T-helper 1 cell (primary cell): ENCODE measurements at places on chromosomes 5 and 9.

- no peak for DNase-seq
These were observed 47.1 kb upstream of the POU4F3 start for GRCh38 chr5:146291421-146292074.

DNA sequence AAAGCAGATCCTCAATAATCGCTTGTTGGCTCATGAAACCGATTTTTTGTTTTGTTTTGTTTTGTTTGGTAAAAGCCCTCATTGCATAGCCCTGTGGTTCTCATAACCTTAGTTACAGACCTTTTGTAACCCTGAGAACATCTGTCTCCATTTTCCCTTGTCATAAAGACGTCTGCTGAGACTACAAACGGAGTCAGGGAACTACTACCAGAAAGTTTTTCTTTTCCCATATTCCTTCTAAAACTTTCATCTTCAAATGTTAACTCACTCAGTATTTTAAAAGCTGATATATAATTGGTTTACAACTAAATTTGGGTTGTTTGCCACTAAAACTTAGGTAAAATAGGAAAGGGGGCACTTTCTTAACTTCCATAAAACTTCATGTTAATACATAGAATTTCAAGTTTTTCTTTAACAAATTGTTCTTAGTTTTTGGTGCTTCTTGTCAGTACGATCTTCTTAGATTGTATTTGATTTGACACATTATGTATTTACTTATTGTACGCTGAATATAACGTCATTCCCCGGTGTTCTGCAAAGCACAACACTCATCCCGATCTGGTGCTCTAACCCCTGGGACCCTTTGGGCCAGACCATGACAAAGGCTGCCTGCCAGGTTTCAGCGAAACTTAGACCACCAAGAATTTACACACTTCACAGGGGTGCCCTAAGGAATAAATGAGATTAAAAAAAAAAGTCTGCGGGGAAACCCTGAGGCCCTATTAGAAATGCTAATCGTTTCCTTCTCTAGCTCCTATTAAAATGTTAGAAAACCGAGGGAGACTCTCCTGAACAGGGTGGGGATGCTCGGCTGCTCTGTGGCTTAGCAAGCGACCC, 1.1 kb upstream of the ANP32B start:
- DNase-seq = no peak

GRCh38 chr5:140875085-140876065, at the start of gene PCDHA12:
Gene PCDHA12, plus strand, starts transcription at chr5:140875308. Its CDS starts 165 bp downstream, at chr5:140875473.
- DNase-seq = no peak

- DNase-seq = no peak
These were observed 32.3 kb upstream of the C9orf40 start for GRCh38 chr9:74985041-74985440.

DNA sequence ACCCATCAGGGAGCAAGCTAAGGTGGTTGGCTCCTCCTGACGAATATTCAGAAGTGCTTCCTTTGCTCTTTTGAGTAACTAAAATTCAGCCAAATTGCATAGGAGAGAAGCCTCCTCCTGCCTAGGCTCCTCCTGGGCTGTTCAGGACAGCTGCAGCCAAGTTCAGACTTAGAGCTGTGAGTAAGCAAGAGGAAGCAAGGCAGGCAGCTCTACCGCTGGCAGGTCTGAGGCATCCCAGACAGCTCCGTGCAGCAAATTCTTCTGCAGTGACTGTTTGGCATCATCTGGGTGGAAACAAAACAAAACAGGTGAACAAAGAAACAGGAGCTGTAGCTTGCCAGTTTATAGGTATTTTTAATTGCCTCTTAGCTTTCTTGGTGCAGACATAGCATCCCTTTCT, 421.0 kb downstream of the GADD45G start:
- no peak for DNase-seq

GRCh38 chr5:43700601-43701000, 97.6 kb downstream of the NNT start:
- no peak for DNase-seq

DNA sequence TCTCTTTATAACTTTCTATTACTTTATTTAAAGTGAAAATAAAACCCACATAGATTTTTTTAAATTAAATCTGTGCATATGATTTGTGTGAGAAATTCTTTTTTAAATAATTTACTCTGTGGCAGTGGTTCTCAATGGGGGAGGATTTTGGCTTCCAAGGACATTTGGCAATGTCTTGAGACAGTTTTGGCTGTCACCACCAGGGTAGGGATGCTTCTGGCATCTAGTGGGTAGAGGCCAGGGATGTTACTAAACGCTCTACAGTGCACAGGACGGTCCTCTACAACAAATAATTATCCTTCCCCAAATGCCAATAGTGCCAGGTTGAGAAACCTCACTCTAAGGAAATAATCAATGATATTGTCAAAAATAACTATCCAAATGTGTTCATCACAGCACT, 177.9 kb upstream of the CCNG1 start:
- DNase-seq = no peak

DNA sequence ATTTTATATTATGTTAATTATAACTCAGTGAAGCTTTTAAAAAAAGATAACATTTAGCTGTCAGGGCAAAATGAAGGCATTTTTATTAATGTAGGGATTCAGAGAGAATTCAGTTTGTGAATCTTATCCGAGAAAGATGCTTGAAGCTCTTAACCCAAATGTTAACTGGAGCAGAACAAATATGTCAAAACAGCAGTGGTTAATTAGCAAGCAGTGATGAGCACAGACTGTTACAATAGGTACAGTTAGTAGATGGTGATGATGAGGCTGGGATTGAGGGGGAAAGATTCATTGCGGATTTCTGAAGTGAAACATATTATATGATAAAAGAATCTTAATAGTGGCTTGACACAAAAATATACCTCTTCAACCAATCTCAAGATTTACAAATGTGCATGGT, 356.7 kb downstream of the DIRAS2 start:
- no peak for DNase-seq

DNA sequence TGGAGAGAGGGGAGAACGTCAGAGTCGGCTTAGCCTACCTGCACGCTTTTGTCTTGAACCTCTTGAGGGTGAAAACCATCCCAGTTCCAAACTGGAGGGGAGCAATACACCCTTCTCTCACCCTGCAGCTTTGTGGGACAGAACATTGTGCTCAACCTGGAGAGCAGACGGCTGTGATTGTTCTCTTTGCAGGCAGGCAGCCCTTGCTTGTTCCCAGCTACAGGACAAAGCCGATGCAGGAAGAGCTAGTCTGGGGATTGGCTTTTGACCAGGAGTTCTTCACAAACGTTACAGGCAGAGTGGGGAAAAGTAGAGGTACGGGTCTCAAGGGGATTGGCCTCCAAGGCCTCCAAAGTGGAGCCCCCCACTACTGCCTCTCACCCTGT, 33.9 kb upstream of the ARHGAP26 start:
- DNase-seq = no peak

DNA sequence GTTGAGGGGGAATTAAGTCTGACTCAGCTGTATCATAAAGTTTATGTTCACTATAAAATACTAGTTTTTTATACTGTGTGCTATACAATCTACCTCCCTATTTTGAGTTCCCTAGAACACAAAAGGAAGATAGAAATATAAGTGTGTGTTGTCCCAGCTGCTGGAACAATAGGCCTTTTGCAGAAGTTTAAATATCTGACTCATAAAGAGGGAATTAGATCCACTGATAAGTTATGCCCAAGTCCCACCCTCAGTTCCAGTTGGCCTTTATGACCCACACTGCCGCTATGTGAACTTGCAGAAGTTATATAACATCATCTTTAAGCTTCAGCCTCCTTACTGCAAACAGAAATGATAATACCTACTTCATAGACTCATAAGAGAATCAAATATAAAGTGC, 88.5 kb upstream of the DAB2 start:
- no peak for DNase-seq

DNA sequence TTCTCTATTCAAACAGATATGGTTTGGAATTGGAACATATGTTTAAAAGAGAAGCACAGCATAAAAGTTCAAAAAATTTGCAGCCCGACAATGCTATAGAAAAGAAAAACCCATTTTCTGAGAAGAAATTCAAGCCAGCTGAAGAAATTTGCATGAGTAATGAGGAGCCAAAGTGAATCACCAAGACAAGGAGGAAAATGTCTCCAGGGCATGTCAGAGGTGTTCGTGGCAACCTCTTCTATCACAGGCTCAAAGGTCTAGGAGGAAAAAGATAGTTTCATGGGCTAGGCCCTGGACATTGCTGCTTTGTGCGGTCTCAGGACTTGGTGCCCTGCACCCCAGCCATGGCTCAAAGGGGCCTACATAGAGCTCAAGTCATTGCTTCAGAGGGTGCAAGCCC, 134.8 kb upstream of the ADAMTS16 start:
- DNase-seq = no peak

DNA sequence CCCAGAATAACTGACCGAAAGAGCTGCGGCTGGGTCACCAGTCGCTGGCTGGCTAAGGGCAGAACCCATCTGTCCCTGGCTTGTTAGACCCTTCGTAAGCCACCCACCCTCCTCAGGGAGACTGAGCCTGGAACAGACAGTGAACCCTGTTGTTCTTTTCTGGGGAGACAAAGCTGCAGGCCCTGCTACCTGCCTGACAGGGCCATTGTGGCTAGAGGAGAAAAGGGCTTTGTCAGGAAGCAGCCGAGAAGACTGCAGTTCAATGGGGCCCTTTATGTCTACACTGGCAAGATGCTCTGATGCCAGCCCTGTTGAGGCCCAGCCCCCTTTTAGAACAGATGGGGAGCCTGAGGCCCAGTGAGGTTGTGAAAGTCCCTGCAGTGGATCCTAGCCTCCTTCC, 3.7 kb upstream of the NIPAL4 start:
- no peak for DNase-seq

DNA sequence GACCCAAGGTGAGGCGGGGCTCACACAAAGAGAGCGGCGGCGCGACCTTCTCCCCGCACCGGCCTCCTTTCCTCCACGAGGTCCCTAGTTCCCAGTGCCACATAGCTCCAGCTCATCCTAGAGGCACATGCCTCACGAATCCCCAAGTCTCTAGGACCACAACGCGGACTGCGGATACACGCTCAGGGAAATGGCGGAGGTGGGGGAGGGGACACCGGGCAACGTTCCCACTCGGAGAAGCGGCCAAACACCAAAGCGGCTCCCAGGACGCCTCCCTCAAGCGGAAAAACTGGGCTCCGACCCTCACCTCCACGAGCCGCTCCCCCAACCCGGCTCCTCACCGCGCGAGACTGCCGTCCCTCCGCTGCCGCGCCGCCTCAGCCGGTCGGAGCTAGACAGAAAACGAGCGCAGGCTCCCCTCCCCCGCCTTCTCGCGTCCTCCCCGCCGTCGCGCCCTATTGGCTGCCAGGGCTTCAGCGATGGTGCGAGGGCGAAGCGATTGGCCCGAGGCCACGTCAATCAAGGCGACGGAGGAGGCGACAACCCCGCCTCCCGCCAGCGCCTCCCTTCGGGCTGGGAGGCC, at the start of gene HNRNPK:
Gene HNRNPK (minus strand): TSS at position 404 of the 583 bp plus-strand sequence. CDS start 1,963 bp downstream, outside the sequence.
- DNase-seq = peak; percentile 99

DNA sequence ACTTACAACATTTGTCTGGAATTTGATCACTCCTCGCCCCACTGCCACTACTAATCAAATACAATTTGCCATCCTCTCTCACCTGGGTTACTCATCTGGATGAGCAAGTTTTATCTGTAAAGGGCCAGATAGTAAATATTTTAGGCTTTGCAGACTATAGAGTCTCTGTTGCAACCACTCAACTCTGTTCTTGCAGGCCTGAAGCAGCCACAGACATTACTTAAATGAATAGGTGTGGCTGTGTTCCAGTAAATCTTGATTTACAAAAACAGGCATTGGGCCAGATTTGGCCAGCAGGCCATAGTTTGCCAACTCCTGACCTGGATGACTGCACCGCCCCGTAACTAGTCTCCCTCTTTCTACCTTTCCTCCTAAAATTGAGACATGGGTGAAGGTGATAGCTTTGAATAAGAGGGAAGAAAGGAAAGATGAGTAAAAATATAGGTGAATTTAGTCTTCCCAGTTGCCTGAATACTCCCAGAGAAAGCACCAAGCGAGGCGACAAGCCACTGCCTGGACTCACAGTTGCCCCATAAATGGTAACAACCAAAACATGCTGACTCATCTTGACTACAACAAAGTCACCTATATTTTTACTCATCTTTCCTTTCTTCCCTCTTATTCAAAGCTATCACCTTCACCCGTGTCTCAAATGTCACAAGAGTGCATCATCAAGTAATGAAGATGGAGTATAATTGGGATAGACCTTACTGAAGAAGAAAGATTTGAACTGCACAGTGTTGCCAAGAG, 32.5 kb upstream of the SCAMP1 start:
- no peak for DNase-seq

- DNase-seq = no peak
These were observed 5.6 kb downstream of the FRRS1L start for GRCh38 chr9:109161471-109161870.

GRCh38 chr5:163595932-163596607, 90.7 kb downstream of the MAT2B start:
- no peak for DNase-seq

DNA sequence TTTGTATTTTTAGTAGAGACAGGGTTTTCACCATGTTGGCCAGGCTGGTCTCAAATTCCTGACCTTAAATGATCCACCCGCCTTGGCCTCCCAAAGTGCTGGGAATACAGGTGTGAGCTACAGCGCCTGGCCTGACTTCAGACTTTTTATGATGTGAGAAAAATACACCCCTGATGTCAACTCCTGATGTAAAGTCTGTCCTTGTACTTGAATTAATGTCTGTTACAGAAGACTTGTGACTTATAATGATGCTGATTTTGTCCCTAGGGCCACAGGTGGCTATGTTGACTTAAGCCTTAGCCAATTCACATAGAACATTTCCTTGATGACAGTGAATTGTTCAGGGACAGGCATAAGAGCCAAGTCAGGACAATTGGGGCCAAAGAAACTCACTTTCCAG, 42.5 kb upstream of the MELK start:
- DNase-seq = no peak

DNA sequence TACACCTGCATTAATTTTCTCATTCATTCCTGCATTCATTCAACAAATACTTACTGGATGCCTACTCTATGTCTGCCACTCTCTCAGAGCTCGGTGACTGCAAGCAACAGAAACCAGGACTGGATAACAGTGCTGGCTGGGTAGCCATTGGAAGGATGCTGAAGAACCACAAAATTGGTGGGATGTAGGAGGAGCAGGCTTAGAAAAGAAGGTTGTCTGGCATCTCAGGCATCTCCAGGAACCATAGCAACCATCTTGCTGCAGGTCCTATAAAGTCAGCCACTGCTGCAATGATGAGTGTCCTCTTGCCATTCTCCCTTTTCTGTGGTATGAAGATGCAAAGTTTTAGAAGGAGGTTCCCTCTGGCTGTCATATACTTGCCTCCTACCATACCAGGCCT, 168.6 kb downstream of the FGF18 start:
- DNase-seq = no peak

DNA sequence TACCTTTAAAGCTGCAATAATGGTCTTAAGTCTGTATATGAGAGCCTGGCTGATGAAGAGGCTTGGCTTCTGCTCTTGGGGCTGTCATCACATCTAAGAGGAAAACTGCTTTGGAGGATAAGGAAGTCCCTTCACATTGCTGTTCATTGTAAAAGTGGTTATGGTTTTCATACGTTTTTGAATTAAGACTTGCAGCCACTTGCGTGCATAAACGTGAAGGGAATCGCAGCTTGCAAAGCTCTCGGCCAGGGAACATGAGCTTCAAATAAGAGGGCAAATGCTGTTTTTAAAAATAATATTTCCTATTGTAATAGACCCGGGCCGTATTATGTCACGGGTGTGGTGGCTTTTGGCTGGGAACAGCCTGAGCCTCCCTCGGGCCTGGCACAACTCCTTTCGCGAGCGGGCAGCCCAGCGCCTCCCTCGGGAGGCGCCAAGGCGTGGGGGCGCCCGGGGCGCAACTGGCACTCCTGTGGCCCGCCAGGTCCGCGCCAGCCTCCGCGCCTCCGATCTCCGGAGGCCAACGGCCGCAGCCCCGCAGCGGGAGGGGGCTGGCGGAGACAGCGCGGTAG, 538 bp upstream of the ARHGEF28 start:
- no peak for DNase-seq
